OCI-M1 (cell line): ENCODE measurements at places on chromosomes 11 and 22.

- DNase-seq: peak; percentile 49
Measured at GRCh38 chr11:18012122-18012905, 533 bp downstream of the SERGEF start.

- no peak for DNase-seq
Measured at GRCh38 chr11:128579798-128580504, 7.4 kb downstream of the ETS1 start.

DNA sequence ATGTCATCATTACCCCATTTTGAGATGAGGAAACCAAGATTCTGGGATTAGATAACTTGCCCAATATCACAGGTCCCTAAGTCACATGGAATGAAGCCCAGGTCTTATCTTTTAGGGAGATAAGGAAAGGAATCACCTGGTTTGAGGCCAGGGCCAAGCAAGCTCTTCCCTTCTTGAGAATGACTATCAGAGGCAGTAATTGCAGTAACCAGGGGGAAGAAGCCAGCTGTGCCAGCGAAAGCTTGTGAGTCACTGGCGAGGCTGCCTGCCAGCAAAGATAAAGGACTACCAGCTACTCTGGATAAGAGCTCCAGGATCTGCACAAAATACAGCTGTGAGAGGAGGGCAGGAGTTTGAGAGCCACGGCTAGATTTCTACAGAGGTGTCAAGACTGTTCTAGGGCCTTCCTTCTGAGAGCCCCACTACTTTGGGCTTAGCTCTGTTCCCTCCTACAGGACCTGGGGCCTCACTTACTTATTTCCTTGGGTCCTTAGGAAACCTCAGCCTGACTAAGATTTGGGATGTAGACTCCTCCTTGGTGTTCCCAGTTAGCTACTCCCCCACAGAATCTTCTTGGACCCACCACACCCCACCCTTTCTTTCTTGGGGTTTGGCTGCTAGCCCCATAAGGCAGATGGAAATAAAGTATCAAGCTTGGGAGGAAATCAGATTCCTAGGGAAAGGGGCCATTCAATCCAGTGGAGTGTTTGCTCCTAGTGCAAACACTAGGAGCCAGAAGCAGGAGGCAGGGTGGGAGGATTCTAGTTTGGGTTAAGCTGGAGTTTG lies 9.7 kb upstream of the CCKBR start:
- peak; percentile 90 for DNase-seq

GRCh38 chr22:43531651-43532050 lies 119.8 kb downstream of the MPPED1 start:
- DNase-seq: no peak

DNA sequence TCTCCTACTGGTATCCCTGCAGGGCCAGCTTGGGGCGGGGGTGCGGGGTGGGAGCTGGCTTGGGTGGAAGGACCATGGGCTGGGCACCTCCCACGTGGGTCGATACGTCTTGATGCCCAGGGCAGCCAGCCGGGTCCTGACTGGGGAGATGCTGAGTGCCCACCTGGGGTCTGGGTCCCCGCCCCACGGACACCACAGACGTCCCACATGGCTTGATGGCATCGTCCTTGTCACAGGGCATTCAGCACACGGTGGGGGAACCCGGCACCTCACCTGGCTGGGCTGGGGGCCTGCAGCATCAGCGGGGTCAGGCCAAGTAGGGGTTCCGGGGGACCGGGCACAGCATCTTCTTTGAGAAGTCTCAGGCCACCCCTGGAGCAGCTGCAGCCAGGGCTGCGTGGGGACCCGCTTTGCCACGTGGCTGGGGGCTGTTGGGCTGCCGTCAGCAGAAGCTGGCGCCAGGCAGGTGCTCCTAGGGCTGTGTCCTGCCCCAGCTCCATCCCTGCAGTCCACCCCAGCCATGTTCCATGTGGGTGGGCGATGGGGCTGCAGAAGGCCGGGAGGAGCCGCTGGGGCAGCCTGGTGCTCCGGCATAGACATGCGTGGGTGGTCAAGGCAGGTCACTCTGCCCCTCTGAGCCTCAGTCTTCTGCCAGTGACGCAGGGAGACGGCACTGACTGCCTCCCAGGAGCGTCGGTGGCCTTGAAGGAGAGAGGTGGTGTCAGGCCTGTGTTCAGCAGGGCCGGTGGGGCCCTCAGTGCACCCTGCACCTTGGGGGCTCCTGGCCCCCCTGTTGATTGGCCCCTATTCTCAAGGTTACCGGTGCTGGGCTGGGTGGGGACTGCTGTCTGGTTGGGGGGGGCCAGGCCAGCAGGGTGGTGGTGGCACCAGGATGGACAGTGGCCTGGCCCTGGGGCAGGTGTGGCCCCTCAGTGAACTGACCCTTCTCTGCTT lies 8.4 kb downstream of the SELENOO start:
- DNase-seq: no peak

DNA sequence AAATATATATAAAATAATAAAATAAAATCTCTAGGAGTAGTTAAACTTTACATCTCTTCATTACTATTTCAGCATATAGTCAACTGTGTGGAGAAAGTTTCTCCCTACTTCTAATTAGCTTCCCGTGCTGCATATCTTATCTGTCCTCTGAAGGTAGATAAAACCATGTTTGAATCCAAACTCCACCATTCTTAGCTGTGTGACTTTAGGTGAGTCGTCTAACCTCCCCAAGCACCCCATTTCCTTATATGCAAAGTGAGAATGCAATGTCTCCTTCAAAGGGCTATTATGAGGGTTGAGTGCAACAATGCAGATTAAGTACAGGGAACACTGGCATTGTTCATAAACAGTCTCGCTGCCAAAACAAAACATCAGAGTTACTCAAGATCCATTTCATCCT lies 80.8 kb upstream of the DRD2 start:
- DNase-seq: no peak

GRCh38 chr11:8011371-8011770 lies 24.2 kb downstream of the EIF3F start:
- DNase-seq: no peak

DNA sequence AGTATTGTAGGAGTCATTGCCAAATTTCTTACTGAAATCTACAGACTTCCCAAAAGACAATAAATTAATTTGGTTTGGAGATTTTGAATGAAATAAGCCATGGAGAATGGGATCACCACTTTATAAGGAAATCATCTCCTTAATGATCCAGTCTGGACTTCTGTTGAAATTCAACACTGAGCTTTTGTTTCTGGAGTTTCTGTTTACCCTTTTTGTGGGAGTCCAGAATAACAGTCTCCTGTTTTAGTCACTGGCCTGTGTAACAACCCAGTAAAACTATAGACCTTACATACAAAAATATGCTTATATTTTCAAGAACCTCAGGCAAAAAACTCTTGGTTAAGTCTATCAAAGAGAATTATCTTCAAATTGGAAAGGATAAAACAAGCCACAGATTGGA lies 321.7 kb upstream of the PLET1 start:
- no peak for DNase-seq

- peak; percentile 82 for DNase-seq
Measured at GRCh38 chr11:48055292-48056132, 75.2 kb downstream of the PTPRJ start.

GRCh38 chr11:1130276-1131032 lies 27.3 kb upstream of the MUC5AC start:
- no peak for DNase-seq

DNA sequence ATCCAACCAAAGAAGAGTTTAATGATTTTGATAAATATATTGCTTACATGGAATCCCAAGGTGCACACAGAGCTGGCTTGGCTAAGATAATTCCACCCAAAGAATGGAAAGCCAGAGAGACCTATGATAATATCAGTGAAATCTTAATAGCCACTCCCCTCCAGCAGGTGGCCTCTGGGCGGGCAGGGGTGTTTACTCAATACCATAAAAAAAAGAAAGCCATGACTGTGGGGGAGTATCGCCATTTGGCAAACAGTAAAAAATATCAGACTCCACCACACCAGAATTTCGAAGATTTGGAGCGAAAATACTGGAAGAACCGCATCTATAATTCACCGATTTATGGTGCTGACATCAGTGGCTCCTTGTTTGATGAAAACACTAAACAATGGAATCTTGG lies 23.9 kb downstream of the KDM4D start:
- DNase-seq: no peak

- DNase-seq: no peak
Measured at GRCh38 chr11:77395460-77396173, 78.3 kb downstream of the PAK1 start.

DNA sequence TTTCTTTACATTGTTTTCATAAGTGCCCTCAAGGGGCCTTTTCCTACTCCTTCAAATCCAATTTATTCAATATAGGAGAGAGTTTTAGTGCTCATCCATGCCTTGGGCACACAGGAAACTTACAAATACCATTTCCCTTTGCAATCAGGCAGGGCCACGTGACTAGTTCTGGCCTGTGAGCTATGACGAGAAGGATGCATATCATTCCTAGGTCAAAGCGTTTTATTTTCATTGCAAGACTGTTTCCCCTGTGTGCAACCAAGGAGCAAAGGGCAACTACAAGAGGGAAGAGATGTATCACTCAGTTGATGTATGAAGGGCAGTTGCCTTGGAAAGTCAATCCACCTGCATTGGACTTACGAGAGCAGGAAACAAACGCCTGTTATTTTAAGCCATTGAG lies 1.9 kb upstream of the TRAF6 start:
- DNase-seq: no peak

GRCh38 chr11:115054570-115055538 lies 376.5 kb downstream of the NXPE2 start:
- no peak for DNase-seq

GRCh38 chr11:73940801-73941570 lies 9.8 kb upstream of the DNAJB13 start:
- no peak for DNase-seq

DNA sequence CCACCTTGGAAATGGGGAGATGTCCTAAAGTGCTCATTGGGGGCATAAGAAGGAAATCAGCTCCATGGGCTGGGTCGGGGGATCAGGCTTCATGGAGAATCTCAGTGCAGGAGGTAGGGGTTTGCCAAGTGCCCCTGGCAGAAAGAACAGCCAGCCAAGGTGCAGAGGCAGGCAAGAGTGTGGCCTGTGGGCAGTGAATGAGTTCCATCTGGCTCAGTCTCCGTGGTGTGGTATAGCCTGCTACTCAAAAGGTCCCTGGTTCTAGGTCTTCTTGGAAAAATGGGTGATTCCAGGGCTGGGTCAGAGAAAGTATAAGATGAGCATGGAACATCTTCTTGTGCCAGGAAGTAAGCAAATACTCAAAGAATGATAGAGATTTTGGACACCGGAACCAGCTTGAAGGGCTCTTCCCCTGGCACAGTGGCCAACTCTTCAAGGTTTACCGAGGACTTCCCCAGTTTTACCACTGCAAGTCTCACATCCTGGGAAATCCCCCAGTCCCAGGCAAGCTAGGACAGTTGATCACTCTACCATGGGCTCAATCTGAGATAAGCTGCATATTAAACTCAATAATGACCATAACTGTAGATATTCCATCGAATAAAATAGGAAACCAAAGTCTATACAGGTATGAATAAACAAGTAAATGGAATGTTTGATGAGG lies 10.6 kb upstream of the ARAP1 start:
- no peak for DNase-seq

DNA sequence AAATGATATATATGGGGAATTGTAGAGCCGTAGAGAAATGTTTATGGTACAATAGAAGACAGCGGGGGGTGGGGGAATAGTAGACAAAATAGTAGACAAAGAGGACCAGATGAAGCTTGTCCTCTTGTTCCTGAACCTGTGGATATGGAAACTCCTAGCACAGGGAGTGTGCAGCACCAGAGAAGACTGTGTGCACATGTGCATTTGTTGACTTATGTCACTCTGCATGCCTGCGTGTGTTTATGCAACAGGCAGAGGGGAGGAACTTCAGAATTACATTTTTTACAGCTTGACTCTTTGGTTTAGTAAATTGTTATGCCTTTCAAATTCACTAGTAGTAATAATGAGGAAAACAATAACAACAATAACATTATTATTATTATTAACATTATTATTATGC lies 36.0 kb downstream of the TENM4 start:
- no peak for DNase-seq

GRCh38 chr11:60957188-60957587 lies 5.2 kb upstream of the SLC15A3 start:
- DNase-seq: no peak

GRCh38 chr22:49328118-49328475 lies 499.6 kb downstream of the BRD1 start:
- DNase-seq: no peak

- DNase-seq: no peak
Measured at GRCh38 chr22:46374663-46375474, 39.4 kb downstream of the TRMU start.

GRCh38 chr11:90250970-90251369 lies 28.1 kb upstream of the CHORDC1 start:
- peak; percentile 94 for DNase-seq

- no peak for DNase-seq
Measured at GRCh38 chr22:44112191-44112590, 68.5 kb upstream of the PARVG start.

DNA sequence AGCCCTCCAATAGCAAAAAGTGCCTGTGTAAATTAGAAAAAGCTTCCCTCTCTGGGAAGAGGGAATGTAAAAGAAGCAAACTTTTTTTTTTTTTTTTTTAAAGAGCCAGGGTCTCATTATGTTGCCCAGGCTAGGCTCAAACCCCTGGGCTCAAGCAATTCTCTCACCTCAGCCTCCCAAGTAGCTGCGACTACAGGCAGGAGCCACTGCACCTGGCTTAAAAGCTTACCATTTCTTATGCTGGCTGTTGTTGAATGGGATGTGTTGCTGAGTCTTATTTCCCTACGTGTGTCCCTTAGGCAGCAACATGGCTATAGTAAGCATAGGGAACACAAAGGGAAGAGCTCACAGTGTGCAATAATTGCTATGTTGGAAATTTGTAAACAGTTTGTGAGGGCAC lies 225.5 kb upstream of the CCDC90B start:
- DNase-seq: no peak
